ENCODE measurements at places on chromosomes 7 and 10.

DNA sequence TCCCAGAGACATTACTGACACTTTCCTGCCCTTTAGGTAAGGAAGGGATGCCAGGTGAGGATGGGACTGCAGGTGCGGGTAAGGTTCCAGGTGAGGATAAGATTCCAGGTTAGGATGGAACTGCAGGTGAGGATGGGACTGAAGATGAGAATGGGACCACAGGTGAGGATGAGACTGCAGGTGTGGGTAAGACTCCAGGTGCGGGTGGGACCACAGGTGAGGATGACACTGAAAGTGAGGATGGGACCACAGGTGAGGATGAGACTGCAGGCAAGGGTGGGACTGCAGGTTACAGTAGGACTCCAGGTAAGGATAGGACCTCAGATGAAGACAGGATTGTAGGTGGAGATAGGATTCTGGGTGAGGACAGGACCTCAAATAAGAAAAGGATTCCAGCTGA lies 322.3 kb downstream of the WDR37 start:
- no peak for DNase-seq
- H3K4me1 ChIP-seq: no peaks in the 10 kb centered on the region
- no peaks in the 10 kb centered on the region for H3K36me3 ChIP-seq
- H3K27me3 ChIP-seq: peaks cover 69% of the 10 kb centered on the region

DNA sequence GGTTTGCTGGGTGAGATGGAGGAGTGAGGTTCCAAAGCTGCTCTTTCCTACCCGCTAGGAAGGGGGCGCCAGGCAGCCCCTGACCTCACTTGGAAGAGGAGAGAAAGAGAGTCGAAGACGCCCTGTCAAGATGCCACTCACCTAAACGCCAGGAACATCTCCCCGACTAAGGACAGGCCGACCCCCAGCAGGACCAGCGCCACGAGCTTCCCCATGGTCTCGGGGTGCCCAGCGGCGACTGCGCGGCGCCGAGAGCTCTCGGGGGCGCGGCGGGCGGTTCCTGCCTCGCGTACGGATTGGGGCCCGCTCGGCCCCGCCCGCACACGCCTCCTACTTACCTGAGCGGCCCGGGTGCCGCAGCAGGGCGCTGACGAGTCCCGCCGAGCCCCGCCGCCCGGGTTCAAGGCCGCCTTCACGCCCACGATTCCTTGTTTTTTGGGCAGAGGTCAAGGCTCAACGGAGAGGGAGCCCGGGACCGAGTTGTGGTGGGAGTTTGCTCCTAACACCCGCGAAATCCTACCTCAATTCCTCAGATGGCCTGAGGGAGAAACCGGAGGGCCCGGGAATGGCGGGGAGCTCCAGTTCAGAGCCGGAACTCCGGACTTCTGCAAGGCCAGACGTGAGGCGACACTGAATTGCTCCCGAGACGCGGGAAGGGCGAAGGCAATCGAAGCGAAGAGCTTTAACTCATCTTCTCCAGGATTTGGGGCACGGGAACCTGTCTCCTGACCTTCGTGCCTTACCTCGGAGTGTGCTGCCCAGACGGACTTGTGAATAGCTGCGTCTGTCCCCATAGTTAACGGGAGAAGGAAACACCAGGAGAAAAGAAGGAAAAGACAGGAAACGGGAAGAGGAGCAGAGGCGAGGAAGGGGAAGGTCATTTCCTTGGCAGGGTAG lies at the start of gene PON3:
Gene PON3, minus strand, starts transcription at position 240 of the 897 bp plus-strand sequence. Its CDS starts 25 bp downstream, at position 215.
- H3K36me3 ChIP-seq: no peaks in the 10 kb centered on the region
- H3K4me1 ChIP-seq: peaks cover 5% of the 10 kb centered on the region
- H3K27ac ChIP-seq: no peak within 1 kb of the TSS
- no peak within 1 kb of the TSS for H3K4me3 ChIP-seq
- DNase-seq: no peak
- H3K27me3 ChIP-seq: no peaks in the 10 kb centered on the region

DNA sequence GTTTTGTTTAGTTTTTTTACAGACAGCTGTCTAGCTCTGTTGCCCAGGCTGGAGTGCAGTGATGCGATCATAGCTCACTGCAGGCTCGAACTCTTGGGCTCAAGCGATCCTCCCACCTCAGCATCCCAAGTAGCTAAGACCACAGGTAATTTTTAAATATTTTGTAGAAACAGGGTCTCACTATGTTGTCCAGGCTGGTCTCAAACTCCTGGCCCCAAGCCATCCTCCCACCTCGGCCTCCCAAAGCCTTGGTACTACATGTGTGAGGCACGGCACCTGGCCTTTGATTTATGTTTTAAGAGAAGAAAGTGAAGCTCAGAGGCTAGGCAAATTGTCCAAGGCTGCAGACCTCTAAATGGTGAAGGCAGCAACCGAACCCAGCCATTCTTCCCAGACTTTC lies 98.6 kb upstream of the SVIL start:
- H3K4me3 ChIP-seq: peak overlapping the region; percentile 87
- H3K27me3 ChIP-seq: no peaks in the 10 kb centered on the region
- H3K4me1 ChIP-seq: peaks cover 64% of the 10 kb centered on the region
- no peak for DNase-seq
- H3K27ac ChIP-seq: no peak overlapping the region

- no peak overlapping the region for H3K4me3 ChIP-seq
- no peak overlapping the region for H3K27ac ChIP-seq
- H3K27me3 ChIP-seq: peaks cover 6% of the 10 kb centered on the region
- DNase-seq: no peak
- H3K4me1 ChIP-seq: peaks cover 11% of the 10 kb centered on the region
Measured at GRCh38 chr10:84097787-84098353, 41.4 kb upstream of the GHITM start.

GRCh38 chr7:157255201-157255606 lies 81.6 kb upstream of the DNAJB6 start:
- no peak for DNase-seq
- no peak overlapping the region for H3K4me3 ChIP-seq
- H3K27ac ChIP-seq: no peak overlapping the region
- no peaks in the 10 kb centered on the region for H3K4me1 ChIP-seq
- peaks cover 37% of the 10 kb centered on the region for H3K36me3 ChIP-seq
- no peaks in the 10 kb centered on the region for H3K27me3 ChIP-seq

DNA sequence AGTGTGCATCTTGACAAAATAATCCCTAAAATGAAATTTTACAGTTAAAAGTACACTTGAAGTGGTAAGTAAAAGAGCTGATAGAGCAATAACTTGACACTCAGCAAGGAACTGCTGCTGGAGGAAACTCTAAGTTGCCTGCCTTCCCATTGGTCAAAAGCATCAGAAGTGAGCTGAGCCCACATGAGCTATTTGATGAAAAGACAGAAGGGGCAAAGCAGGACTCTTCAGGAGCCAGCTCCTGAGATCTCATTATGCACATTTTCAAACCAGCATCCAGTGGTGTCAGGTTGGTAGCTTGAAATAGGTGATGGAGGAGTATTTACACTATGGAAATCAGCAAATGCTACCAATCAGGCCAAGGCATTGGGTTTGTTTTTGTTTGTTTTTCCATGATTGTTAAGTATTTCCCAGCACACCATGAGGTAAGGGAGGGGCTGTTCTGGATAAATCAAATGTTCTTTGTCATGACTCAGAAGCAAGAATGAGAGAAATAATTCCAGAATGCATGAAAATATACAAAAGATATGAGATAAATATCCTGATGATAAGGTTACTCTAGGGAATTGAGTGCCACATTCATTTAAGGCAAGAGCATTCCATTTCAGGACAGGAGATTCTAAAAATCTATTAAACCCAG lies 316.6 kb downstream of the SNX13 start:
- peaks cover 19% of the 10 kb centered on the region for H3K27me3 ChIP-seq
- H3K36me3 ChIP-seq: no peaks in the 10 kb centered on the region
- H3K4me1 ChIP-seq: peaks cover 28% of the 10 kb centered on the region
- no peak for DNase-seq
- no peak overlapping the region for H3K4me3 ChIP-seq

GRCh38 chr7:956031-956430 lies 1.6 kb upstream of the ADAP1 start:
- no peak for DNase-seq
- H3K27ac ChIP-seq: no peak overlapping the region
- peaks cover 40% of the 10 kb centered on the region for H3K27me3 ChIP-seq
- no peaks in the 10 kb centered on the region for H3K36me3 ChIP-seq
- peaks cover 10% of the 10 kb centered on the region for H3K4me1 ChIP-seq
